HS-27A (cell line): ENCODE measurements at places on chromosomes 6 and 20.

GRCh38 chr6:142395266-142395665 is 93.5 kb downstream of the ADGRG6 start:
- no peak for DNase-seq

DNA sequence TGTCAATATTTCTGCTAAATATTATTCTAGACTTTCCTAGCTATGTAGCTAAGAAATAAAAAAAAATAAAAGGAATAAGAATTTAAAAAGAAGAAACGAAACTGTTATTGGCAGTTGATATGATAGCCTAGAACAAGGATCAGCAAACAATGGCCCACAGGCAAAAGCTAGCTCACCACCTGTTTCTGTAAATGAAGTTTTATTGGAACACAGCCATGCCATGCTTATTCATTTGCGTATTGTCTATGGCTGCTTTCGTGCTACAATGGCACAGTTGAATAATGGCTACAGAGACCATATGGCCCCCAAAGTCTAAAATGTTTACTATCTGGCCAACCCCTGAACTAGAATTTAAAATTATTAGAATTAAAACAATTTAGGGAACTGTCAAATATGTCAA is 952.6 kb upstream of the MAP3K7 start:
- DNase-seq = no peak

GRCh38 chr6:83273596-83273995 is 80.4 kb downstream of the RWDD2A start:
- no peak for DNase-seq

- DNase-seq = no peak
Measured at GRCh38 chr6:127404133-127404532, 55.1 kb downstream of the KIAA0408 start.
